ENCODE measurements at places on chromosomes 3 and 15.
A peak's percentile ranks its signal among the peaks of the same experiment; 100 is the strongest.

DNA sequence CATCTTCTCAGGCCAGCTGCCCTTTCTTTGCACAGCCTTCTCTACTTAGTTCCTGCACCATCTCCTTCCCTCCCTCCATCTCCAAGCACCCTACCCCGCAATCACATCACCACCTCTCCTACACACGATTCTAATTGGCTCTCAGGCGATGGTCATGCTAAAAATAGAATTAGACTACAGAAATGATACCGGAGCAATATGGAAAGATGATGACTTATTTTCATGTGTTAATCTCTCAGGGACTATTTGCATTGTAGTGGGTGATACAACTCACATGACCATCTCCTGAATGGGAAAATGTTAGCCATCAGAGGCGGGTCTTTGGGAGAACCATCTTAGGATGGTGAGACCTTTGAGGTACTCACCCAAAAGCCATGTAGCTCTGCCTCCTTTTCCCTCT lies 54.7 kb upstream of the PPARG start:
- no peak for DNase-seq

DNA sequence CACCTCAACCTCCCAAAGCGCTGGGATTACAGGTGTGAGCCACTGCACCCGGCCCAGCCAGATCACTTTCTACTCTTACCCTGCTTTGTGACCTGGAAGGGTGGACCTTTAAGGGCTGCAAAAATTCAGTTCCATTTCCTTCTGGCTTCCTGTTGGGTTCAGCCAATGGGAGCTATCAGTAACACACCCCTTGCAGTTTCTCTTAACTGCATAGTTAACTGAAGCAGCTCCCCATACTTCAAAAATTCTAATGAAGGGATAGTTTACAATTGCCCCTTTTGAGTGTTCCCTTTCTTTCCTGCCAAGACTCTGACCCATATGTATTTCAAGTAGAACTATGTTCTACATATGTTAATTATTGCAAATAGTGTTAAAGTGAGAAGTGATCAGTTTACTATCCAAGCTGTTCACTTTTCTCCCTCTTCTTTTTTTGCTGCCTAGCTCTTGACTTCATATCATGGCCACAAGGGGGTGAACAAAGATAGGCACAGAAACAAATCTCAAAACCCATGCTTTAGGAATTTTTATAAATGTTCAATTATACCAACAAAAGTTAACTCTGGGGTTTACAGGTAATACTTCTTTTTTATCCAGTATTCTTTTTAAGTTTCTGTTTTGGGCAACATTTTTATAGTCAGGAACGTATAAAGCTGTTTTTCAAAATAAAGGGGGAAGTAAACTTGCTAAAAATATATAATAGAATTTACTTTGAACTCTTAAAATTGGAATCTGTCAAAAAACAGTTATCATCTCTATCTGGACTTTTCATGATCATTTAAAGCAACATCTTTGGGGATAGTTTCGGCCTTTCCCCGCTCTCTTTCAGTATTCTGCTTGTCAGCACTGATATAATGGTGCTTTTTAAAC lies 8.1 kb downstream of the PGBD4 start:
- no peak for DNase-seq

GRCh38 chr15:76011627-76012551 lies at the start of gene NRG4:
Gene NRG4, minus strand, starts transcription at chr15:76012424. Its CDS starts 1,194 bp downstream, at chr15:76011230.
- peak; percentile 50 for DNase-seq

DNA sequence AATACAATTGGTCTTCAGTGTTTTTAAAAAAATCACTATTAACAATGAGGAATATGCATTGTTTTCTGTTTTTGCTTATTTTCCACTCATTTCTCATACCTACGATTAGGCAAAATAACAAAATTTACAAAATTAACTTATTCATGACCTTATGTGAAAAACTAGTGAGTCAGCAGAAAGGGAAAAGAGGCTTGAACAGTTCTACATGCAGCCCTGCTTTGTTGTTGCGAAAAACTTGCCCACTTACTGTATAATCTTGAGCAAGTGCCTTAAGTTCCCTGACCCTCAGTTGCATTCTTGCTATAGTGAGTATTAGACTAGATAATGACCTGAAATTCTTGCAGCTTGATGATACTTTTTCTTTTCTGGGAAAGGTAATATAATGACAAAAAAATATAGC lies 551.1 kb upstream of the BCHE start:
- no peak for DNase-seq

GRCh38 chr3:125374501-125374995 lies 577 bp downstream of the ZNF148 start:
- peak; percentile 88 for DNase-seq

- peak; percentile 74 for DNase-seq
These were observed 47.0 kb downstream of the ZNF609 start for GRCh38 chr15:64507293-64507802.
